HCEC 1CT (cell line): ENCODE measurements at places on chromosomes 3 and 15.
A peak's percentile ranks its signal among the peaks of the same experiment; 100 is the strongest.

GRCh38 chr15:51260202-51260601, 78.2 kb downstream of the CYP19A1 start:
- DNase-seq = peak; percentile 71

DNA sequence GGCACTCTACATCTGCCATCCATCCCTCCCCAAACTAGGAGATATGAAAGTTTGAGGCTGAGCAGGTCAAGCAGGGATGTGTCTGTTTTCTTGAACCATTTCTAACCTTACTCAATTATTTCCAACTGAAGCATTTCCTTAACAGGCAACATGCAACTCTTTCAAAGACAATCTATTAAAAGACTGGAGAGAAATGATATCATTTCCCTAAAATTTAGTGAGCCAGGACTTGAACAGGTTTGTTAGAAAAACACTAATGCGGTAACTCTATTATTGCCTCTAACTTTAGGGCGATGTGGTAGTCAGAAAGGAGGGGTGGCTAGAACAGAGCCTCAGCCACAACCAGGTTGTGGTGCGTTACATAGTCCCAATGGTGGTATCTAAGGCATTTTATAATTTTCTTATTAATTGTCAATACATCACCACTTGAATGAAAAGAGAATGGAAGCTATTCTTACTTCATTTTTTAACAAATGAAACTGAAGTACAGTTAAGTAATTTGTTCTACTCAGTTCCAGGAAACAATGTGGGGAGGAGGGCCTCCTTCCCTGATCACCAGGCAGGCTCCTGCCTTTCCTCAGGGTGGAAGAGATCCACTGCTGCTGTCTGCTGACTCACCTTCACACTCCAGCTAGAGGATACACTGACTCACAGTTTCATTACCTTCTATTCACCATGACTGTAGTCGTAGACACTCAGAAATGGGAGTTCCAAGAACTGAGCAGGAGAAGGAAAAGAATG, 22.8 kb downstream of the MYO1E start:
- peak; percentile 92 for DNase-seq

GRCh38 chr3:11392014-11392859, 120.0 kb downstream of the ATG7 start:
- peak; percentile 10 for DNase-seq

DNA sequence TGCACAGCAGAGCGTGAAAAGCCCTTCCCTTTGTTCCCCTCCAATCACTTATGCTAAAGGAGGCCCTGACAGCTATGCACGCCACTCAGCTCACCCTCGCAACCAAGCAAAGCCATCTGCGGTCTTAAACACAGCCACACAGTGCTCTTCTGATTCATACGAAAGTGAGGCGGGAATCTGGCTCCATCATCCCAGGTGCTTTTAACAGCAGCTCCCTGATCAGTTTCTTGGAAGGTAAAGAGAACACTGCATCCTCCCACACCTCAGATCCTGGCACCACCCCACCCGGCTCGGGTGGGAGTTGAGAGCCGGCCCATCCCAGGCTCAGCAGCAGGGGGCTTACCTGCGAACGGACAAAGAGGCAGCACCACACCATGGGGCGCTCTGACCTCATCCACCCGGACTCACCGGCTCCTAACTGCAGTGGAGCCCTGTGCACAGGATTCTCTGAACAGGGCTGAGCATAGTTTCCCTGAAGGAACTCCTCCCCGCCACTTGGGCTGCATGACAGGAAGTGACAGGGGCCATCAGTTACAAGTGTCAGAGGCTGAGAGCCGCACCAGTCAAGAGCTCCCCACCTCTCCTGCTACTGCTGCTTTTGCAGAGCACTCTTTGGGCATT, 114.3 kb upstream of the ARHGEF3 start:
- DNase-seq = no peak

- peak; percentile 35 for DNase-seq
Measured at GRCh38 chr3:67535006-67535405, 119.4 kb downstream of the SUCLG2 start.

- DNase-seq = no peak
Measured at GRCh38 chr15:95346721-95347475, 983.6 kb upstream of the NR2F2 start.

GRCh38 chr15:91890614-91891013, 37.1 kb downstream of the SLCO3A1 start:
- peak; percentile 43 for DNase-seq

DNA sequence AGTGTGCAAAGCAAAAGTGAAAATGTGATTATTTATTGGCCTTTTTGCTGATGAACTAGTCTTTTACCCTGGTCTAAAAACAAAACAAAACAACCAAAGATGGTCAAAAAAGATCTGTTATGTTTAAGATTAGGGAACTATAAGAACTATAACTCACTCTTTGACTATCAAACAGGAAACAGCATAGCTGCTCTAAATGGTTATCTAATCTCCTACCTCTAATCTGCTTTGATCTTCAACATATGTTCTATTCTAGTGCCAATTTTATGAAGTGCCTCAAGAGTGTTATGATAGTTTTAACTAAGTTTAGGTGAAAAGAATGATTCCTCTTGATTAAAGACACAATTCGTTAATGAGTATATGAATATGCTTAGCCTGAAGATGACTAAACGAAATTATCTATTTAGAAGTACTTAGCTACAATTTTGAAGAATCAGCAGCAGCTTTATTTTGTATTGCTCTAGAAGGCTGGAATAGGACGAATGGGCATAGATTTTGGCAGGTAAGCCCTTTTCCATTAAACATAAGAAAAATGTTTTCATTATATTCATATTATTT, 46.0 kb downstream of the SETD2 start:
- DNase-seq = no peak

- DNase-seq = no peak
Measured at GRCh38 chr3:151686257-151686656, 47.5 kb upstream of the AADACL2 start.

DNA sequence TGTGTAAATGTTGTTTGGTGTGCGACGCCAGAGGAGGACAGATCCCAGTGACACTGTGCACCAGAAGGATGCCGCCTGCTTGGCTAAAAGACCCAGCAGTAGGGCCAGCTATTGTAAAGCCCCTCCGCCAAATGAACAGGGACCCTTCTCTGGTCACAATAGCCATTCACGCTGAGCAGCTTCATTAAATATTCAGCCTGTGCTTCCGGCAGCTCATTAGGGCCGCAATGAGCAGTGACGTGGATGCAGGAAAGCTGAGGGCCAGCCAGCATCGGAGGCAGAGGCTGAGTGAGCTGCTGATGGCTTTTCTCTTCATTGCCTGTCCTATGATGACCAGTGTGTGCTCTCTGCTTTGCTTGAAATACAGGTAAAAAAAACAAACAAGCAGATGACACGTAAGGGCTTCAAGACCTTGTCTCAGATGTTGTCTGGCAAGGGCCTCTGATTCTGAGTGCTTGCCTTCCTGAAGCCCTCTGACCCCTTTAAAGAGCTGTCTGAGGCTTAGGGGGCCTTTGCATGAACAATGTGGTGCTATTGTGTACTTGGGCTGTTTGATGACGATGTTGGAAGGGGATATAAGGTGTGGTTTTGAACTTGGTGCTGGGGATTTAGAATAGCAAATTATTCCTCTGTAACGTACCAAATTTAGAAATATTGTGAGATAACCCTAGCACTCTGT, 130.4 kb downstream of the FEZF2 start:
- no peak for DNase-seq

- peak; percentile 94 for DNase-seq
Measured at GRCh38 chr3:125125821-125126245, 70.0 kb upstream of the HEG1 start.
